ENCODE measurements at places on chromosomes 13 and 19. TPM values are rescaled to one million over a fixed set of nuclear protein-coding genes. Genes with fewer than 3 reads are reported as not detected.
A peak's percentile ranks its signal among the peaks of the same experiment; 100 is the strongest.

DNA sequence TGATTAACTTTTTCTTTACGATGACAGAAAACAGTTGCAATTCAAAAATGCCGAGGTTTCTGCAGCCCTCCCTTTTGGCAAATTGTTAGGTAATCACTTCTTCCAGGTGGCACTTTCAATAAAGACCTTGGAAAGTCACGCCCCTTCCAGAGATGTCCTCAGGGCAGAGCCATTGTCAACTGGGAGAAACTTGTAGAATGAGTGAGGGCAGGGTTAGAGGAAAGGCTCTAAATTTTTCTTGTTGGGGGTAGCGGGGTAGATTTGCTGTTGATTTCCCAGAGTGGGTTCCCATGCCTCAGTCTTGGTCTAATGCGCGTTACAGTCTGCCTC is 421.1 kb downstream of the FGF9 start:
- DNase-seq: no peak

GRCh38 chr13:49373716-49374115 is 70.1 kb downstream of the CAB39L start:
- DNase-seq: no peak

- DNase-seq: peak; percentile 56
These were observed 947 bp downstream of the ATP4B start for GRCh38 chr13:113656831-113657671.

- DNase-seq: no peak
These were observed 48.9 kb upstream of the EPHX3 start for GRCh38 chr19:15280915-15281683.

- peak; percentile 86 for DNase-seq
These were observed 39.1 kb downstream of the GPR12 start for GRCh38 chr13:26721251-26722121.

- DNase-seq: no peak
These were observed 3.9 kb downstream of the BCKDHA start for GRCh38 chr19:41401483-41401882.

DNA sequence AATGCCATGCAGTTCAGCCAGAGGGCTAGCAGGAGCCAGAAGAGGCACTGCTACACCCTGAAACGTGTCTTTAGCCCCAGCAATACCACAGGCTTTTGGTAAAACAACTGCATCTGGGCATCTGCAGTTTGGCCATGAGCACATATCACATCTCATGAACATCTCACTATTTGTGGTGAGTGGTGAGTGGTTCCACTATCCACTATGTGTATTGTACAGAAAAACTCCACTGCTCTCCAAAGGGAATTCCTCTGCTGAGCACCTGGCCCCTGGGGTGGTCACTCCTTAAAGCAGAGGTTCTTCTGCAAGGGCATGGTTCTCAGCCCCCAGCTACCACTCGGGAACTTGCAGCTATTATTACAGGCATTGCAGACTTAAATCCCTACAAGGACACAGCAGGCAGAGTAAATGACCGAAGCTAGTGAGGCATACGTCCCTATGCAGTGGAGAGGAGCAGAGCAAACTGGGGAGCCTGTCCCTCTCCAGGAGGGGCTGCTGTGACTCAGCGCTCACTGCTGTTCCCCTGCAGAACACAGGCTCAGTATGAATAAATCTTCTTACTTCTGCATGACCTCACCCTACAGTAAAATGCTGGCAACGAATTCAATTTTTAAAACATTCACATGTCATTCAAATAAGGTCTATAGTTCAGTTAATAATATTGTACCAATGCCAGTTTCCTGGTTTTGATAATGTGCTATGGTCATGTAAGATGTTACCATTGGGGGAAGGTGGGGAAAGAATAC is 332.4 kb upstream of the ZNF507 start:
- no peak for DNase-seq

DNA sequence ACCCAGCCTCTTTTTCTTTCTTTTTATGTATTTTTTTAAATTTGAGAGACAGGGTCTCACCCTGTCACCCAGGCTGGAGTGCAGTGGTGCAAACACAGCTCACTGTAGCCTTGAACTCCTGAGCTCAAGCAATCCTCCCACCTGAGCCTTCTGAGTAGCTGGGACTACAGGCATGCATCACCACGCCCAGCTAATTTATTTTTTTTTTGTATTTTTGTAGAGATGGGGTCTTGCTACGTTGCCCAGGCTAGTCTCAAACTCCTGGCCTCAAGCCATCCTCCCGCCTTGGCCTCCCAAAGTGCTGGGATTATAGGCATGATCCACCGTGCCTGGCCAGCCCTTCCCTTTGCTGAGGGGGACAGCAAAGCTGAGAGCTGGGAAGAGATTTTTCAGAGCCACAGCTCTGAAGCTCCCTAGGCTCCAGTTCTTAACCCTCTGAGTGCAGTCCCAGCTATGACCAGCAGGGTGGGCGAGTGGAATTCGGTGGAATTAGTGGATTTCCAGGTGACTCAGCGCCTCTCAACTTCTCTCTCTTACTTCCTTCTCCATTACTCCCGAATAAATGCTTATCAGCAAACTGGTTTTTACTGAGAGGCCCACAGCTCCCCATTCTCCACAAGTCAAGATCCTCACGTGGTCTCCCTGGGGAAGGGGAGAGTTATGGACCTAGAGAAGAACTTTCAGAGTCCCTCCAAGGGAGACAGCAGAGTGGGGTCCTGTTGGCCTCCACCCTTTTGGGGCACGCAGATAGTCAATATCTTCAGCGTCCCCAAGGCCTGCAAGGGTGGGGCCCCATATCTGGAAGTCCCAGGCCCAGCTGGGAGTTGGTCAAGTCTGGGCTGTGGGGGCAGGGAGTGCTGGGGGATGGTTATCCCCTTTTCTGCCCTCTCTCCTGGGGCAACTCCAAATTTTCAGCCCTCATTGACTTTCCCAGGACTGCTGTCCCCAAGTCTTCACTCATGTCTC is 1.2 kb downstream of the BLVRB start:
- DNase-seq: peak; percentile 86

DNA sequence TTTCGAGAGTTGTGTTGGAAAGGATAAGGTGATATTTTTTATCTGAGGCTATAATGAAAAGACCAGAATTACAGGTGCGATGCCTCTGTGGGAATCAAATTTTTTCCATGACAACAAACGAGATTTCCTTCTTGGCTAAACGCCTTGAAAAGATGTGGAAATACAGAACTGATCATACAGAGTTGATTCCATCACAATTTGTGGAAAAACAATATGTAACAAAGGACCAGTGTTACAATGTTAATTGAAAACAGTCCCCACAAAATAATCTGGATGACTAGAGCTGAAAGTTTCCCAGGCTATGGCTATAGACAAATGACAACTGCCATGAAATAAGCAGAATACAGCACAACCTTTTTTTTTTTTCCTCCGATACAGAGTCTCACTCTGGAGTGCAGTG is 628.9 kb downstream of the DIAPH3 start:
- no peak for DNase-seq

- DNase-seq: no peak
These were observed 21.1 kb downstream of the ZNF582 start for GRCh38 chr19:56372281-56372680.

DNA sequence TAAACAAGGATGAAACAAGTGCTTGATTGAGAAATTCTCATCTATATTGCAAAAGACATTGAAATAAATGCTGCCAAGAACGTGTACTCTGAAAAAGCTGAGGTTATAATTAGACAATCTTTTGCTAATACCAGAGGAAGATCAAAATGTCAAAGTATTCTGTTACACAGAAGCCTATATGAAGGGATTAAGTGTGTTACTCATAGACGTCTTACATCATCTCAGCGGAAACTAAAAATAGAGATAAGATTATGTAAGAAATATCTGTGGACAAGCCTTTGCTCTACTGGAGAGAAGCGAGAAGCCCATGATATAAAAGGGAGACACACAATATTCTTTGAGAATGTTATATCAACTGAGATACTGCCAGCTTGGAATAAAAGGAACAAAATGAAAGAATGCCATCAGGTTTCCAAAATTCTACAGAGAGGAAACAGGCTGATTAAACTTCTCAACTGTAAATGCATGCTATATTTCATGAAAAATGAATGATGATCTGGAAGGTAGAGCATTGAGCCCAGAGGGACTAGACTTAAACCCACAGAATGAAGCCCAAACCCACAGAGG is 699.0 kb downstream of the GPC5 start:
- DNase-seq: no peak

DNA sequence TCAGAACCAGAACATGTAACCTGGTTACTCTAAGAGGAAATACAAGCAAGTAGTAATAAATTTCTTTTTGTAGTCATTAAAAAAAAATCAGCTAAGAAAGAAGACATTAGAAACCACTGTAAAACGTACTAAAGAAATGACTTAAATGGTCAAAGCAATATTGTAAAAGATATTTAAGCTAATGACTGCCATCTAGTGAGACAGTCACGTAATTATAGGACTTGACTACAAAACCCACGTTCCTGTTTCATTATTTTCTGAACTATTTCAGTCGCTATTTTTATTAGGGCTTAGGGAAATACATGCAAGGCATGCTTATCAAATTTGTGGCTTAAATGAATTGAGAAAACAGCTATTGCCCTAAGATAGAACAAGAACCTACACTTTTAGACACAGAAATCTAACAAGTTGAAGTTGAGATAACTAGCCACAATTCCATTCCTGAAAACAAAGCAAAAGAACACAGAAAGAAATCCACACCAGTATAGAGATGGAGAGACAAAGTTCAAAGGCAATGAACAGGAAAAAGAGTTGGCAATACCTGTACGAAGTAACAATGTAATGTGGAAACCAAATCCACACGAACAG is 17.9 kb downstream of the ALG5 start:
- DNase-seq: no peak

GRCh38 chr13:38674208-38674607 is 12.7 kb upstream of the FREM2 start:
- DNase-seq: no peak

- no peak for DNase-seq
These were observed 144.3 kb upstream of the RNF113B start for GRCh38 chr13:98321395-98321794.

Gene SIGLEC10
- 102 TPM for total RNA-seq

Gene PSG7
- total RNA-seq: not detected

Gene PGLYRP1
- total RNA-seq: 32.3 TPM

Gene CALR3
- total RNA-seq: not detected

Gene RAB3D
- 26.7 TPM for total RNA-seq
